ENCODE measurements at places on chromosomes 5 and 9.
A peak's percentile ranks its signal among the peaks of the same experiment; 100 is the strongest.

DNA sequence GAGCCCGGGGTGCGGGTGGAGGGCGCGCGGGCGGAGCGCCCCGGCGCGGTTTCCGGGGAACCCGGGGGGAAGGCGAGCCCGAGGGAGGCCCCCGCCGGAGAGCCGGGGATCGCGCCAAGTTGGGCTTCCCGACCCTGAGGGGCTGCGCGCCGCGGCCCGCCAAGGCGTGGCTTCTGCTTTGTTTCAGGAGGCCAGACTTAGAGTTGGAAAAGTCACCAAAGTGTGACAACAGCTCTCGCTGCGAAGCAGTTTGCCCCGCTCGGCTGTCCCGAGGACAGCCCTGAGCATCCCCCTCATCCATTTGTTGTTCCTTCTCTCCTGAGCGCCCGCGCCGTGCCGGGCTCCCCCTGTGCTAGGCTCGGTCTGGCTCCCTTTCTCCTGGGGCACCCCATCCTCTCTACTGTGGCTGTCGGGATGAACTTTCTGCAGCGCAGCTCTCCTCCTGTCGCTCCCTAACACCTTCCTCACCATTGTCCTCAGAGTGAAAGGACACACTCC, 410 bp downstream of the GLIPR2 start:
- no peak for DNase-seq

DNA sequence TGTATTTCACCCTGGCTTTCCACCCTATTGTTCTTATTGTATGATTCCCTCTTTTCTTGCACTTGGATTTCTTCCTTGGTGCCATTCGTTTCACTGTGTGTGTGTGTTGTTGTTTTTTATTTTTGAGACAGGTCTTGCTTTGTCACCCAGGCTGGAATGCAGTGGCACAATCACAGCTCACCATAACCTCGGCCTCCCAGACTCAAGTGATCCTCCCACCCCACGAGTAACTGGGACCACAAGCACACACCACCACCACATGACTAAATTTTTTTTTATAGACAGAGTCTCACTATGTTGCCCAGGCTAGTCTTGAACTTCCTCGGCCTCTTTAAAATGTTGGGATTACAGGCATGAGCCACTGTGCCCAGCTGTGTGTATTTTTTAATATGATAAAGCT, 72.0 kb downstream of the MLLT3 start:
- no peak for DNase-seq

DNA sequence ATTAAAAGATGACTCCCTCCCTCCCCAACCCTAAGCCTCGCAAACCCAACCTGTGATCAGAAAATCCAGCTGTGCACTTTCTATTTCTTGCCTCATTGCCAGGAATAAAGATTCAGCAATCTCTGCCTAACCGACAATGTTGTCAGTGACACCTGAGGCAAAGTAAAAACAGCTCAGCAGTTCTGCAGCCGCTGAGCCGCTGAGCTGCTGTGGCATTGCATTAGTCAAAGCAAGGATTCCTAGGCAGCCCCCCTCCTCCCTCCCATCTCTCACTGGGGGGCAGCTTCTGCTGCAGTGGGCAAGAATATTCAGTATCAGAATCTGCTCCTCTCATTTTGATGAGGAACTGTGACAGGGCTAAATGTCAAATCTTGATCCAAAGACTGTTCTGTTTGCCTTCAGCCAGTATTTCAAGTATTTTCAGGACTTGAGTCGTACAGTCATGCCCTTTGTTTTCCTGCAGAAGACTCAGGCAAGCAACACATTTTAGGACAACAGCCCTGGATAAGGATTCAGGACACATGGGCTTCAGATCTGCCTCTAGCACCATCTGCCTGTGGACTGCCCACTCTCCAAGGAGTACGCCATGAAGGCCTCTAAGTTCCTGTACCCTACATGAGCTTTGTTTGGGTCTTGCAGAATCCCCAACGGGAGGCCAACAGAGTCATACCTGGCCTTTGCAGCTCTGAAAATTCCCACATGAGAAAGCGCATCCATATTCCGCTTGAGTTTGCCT, 41.1 kb upstream of the DAP start:
- no peak for DNase-seq

DNA sequence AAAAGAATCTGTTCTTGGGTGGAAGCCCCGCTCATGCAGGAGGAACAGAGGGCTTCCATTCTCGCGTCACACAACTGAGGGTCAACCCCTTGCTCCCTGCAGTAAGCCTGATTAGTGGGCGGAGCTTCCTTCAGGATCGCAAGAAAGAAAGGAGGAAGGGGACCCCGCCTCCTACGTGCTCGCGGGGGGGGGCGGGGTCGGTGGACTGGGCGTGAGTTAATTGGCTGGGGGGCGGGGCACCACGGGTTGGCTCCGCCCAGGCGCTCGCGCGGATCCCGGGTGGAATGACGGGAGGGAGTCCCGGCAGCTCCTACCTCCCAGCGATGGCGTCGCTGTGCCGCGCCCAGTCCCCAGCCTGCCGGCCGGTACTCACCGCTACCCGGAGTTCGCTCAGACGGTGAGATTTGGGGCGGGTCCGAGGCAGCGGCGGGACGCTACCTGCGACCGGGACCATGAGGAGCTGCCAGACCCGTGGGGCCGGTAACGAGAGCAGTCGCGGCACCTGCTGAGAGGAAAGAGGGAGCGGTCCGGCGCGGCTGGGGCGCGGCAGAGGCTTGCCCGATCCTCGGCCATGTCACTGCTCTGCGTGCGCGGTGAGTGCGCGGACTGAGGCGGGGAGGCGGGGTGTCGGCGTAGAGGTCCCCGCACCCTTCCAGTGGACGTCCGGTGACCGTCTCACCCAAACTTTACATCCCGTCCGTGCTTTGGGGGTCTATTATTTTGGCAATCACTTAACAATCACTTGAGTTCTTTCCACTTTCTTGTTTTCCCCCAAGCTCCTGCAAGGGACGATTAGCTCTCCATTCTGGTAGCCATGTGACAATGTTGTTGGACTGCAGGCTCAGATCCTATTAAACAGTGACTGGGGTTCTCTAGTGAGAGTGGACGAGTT, at the start of gene UNC13B:
TSS of gene UNC13B (plus strand) at position 297 of the 892 bp plus-strand sequence. CDS start at position 572, 275 bp downstream.
- peak; percentile 78 for DNase-seq

GRCh38 chr9:108911820-108912219, 22.1 kb downstream of the ELP1 start:
- DNase-seq = no peak

DNA sequence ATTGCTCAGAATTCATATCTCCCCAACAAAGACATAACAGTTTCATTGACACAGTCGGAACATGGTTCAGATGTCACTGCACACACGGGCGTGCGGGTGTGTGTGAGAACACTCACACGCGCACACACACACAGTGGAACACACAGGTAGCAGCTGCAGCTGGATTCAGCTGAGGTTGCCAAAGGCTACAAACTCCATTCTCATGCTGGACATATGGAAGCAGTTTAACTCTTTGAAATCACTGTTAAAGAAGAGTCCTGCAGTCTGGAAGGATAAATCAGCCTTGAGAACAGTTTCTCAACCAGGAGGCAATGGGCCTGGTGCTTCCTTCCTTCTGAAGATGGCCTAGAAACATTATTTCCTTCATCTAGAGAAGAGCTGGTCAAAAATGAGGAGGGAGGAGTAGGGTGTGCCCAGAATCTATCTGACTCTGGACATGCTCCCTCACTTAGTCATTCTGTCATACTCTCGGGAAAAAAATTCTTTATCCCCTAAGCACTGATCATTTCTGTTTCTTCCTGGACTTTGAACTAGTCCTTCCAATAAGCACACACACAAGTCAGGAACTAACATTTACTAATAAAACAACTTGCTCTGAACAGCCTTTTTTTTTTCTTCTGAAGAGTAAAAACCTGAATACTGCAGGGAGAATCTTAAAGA, 160.6 kb downstream of the ZDHHC21 start:
- no peak for DNase-seq

DNA sequence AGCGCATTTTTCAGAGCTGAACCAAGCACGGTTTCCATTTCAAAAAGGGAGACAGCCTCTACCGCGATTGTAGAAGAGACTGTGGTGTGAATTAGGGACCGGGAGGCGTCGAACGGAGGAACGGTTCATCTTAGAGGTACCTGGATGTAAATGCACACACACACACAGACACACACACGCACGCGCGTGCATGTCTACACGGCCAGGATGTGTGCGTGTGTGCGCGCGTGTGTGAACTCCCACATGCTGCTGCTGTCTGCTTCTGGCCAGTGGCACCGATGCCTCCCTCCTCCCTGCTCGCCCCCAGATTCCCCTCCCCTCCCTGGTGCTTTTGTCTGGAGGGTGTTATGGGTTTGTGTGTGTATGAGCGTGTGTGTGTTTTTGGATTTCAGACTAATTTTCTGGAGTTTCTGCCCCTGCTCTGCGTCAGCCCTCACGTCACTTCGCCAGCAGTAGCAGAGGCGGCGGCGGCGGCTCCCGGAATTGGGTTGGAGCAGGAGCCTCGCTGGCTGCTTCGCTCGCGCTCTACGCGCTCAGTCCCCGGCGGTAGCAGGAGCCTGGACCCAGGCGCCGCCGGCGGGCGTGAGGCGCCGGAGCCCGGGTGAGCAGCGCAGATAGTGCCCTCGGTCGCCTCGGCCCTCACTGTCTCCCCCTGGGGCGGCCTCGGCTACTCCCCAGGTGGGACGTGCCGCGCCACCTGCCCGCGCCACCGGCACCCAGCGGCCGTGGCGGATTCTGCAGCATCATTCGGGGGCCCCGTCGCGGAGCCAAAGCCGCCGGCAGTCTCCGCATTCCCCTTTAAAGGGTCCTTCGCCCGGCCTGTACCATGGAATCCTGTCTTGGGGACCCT, at the start of gene NTRK2:
TSS of gene NTRK2 (plus strand) at position 442 of the 850 bp plus-strand sequence. CDS start 1,020 bp downstream, outside the sequence.
- DNase-seq = no peak

DNA sequence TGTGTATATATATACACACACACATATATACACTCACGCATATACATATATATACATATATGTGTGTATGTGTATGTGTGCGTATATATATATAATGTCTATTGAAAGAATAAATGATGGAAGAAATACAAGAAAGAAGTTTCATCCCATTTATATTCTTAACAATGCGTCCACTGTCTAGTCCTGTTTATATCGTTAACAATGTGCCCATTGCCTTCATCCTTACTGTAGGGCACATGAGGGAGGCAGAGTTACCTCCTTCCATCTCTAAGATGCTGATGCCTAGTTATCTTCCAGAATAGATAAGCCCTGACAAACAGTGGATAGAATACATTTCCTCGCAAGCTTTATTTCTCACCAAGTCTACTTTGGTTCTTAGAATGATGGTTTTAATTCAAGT, 389.8 kb upstream of the SEMA6A start:
- DNase-seq = no peak

- DNase-seq = no peak
Measured at GRCh38 chr5:102223542-102224477, 72.3 kb downstream of the SLCO4C1 start.

All from activated CD4-positive, alpha-beta T cell treated with anti-CD3 and anti-CD28 coated beads for 24 hours (primary cell).